ENCODE measurements at places on chromosomes 2 and 18.

GRCh38 chr2:86068136-86068588 is 37.5 kb downstream of the POLR1A start:
- DNase-seq, result no peak

DNA sequence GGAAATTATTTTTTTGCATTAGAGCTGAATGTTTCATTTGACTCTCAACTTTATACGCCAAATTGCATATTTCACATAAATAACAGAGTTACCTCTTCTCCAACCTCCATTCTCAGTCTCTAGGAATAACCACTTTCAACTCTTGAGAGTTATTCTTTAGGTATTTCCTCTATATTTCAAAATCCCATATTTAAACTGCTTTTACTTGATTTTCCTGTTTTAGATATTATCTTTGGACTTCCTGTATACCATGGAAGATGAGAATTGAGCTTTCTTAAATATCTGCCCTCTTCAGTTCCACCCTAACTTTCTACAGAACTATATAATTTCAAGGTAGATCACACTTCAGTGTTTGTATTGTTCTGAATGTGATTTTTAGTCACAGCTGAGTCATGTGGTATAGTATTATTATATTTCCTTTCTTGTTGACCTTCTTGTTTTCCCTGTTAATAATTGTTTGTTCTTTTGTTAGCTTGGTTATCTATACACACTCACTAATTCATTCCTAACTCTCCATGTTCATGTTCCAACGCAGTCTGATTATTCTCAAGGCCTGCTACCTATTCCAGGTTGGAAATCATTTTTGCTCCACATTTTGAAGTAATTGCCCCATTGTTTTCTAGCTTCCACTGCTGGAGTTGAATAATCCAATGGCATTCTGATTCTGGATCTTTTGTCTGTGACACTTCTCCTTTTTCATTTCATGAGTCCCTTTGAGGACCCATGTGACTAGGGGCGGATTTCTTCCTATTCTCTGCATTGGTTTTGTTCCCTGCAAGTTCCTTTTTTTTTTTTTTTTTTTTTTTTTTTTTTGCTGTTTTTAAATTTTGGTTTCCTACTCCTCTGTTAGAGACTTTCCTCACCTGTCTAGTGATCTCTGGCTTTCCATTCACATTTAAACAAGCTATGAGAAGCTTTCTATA is 156.8 kb upstream of the RBMS1 start:
- DNase-seq, result no peak

GRCh38 chr2:54704688-54705605 is 18.5 kb upstream of the EML6 start:
- DNase-seq, result no peak

- no peak for DNase-seq
These were observed 66.9 kb upstream of the FZD5 start for GRCh38 chr2:207836521-207837133.

- DNase-seq, result no peak
These were observed 152.1 kb downstream of the SPP2 start for GRCh38 chr2:234202601-234203000.

- no peak for DNase-seq
These were observed 148.7 kb downstream of the CABLES1 start for GRCh38 chr18:23283916-23284430.

- DNase-seq, result no peak
These were observed 31.5 kb upstream of the TSPYL6 start for GRCh38 chr2:54287532-54287931.

- DNase-seq, result no peak
These were observed 46.7 kb downstream of the CD226 start for GRCh38 chr18:69900941-69901340.

- no peak for DNase-seq
These were observed 199.6 kb downstream of the FBXO15 start for GRCh38 chr18:73948084-73948483.

DNA sequence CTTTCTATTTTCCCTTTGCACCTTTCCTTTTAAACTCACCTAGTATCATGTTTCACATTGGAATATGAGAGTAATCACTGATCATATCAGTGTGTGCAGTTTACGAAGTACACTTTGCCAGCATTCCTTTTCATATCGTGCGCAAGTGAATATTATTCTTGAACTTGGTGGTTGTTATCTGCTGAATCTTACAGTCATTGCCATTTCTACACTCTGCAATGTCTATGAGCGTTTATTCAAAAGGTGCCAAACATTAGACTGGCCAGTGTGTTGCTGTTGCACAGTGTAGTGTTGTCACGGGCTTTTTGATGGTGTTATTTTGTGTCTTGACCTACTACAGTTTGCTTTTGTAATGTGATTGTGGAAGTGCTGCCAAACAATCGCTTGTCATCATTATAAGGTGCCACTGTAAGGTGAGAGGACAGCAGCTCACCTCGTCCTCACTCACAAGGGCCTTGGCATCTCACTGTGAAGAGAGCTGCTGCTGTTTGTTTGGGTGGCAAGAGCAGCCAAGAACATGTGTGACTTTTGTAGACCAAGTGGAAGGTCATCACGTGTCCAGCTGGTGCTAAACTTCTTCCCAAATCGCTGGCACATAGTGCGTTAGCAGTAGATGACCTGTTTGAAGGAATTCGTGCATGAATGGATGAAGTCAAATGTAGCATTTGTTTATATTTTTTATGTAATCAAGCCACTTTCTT is 113.3 kb downstream of the MYO1B start:
- DNase-seq, result no peak

DNA sequence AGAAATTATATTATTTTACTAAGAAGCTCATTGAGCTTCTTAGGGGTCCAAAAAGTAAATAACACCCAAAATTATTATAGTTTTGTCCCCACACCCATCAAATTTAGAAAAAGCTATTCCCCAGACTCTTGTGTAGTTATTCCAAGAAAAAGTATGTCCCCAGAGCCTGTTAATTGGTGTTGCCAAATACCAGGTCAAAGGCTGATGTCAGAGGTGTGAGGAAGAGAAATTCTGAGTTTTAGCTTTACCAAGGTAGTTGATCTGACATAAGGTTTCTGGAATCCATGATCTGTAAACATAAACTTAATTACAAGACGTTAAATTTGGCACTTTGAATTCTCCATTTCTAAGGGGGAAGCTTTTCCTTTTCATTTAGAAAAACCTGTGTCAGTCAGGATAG is 29.3 kb upstream of the PSME4 start:
- no peak for DNase-seq

- no peak for DNase-seq
These were observed 22.1 kb downstream of the EHD3 start for GRCh38 chr2:31255911-31256571.

GRCh38 chr2:97831121-97831520 is 117.7 kb downstream of the ZAP70 start:
- no peak for DNase-seq

DNA sequence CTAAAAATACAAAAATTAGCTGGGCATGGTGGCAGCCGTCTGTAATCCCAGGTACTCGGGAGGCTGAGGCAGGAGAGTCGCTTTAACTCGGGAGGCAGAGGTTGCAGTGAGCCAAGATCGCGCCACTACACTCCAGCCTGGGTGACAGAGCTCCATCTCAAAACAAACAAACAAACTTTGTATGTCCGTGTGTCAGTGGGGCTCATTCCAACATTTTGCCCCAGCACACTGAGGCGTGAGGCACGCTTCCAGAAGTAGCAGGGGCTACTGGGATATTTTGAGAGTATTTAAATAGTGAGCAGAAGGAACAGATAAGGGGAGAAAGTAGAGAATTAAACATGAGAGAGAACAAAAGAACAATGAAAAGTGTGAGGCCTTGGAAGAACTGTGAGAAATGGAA is 83.3 kb upstream of the TANK start:
- DNase-seq, result no peak

- DNase-seq, result no peak
These were observed 60.6 kb downstream of the SCG2 start for GRCh38 chr2:223541546-223541945.

- no peak for DNase-seq
These were observed 4.1 kb upstream of the MAT2A start for GRCh38 chr2:85534881-85535280.

- DNase-seq, result no peak
These were observed 205.7 kb downstream of the NEDD4L start for GRCh38 chr18:58249712-58250111.

DNA sequence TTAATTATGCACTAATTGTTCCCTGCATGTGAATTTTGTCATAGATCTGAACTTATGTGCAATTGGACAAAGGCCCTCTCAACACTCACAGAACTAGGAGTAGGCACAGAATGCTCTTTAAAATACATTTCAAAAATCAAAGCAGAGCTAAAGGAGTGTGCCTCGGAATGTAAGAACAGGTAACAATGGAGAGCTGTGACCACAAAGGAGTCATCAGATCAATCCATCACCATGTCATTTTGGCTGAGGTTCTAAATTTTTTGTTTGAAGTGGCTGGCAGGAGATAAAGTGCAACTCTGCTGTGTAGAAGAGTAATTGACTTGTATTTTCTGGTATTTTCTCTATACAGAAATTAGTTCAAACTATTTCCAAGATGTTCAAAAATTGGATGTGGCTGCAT is 155.4 kb downstream of the NRP2 start:
- no peak for DNase-seq

- DNase-seq, result no peak
These were observed 5.3 kb downstream of the PER2 start for GRCh38 chr2:238282861-238283738.

GRCh38 chr18:3190610-3191009 is 29.2 kb downstream of the MYOM1 start:
- DNase-seq, result no peak

DNA sequence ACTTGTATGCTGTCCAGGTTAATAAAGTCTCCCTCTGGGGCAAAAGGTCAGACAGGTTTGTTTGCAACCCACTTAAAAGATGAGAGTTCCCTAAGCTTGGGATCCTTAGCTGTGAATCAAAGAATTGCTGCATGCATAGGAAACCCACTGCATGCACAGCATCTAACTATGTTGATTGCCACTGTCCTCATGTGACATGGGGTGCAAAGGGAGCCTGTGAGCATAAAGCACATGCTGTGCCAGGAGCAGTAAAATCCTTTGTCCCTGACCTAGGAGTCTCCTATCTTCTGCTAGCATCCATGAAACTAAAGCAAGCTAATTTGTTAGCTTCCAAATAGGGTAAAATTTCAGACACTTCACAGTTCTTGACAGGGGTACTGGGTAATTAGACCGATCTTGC is 13.8 kb downstream of the METTL4 start:
- no peak for DNase-seq

GRCh38 chr2:200616193-200616592 is 30.4 kb downstream of the AOX1 start:
- no peak for DNase-seq

- DNase-seq, result peak; percentile 81
These were observed 199.3 kb downstream of the HDAC4 start for GRCh38 chr2:239201531-239201876.

DNA sequence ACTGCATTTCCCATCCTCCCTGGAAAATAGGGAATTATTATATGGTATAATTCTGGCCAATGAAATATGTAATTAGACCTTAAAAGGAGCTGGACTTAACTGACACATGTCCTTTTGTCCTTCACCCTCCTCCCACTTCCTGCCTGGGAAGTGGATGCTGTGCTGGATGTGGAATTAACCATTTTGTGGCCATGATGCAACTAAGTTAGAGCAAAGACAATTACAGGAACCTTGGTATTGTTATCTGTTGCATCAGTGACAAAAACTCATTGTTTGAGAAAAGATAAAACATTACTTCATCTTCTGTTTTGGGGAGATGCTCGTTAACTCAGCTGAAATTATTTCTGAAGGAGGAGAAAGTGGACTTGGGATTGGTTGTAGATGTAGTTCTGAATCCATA is 227.7 kb upstream of the BOD1L2 start:
- no peak for DNase-seq

DNA sequence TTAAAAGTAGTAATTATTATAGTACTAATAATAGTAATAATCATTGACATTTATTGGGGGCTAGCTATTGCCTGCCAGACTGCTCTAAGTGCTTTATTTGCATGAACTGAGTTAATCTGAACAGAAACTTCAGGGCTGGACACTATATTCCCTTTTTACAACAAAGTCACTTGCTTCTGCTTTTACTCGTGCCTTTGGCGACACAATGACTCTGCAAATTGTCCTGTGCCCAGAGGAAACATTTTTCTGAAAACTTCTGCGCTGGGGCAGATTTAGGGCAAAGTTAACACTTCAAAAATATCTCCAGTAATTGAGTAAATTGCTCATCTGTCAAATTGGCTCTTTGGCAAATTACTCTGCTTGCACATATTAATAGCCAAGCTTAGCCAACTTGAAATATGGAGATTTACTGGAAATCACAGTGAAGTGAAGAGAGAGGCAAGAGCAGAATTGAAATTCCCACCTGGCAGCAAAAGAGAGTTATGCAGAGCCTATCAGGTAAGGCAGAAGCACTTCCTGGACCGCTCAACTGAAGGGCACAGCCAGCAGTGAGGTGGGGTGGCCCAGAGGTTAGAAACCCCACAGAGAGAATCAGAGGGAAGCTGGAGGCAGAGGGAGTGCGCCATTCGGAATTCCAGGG is 36.3 kb downstream of the BMP10 start:
- DNase-seq, result no peak

DNA sequence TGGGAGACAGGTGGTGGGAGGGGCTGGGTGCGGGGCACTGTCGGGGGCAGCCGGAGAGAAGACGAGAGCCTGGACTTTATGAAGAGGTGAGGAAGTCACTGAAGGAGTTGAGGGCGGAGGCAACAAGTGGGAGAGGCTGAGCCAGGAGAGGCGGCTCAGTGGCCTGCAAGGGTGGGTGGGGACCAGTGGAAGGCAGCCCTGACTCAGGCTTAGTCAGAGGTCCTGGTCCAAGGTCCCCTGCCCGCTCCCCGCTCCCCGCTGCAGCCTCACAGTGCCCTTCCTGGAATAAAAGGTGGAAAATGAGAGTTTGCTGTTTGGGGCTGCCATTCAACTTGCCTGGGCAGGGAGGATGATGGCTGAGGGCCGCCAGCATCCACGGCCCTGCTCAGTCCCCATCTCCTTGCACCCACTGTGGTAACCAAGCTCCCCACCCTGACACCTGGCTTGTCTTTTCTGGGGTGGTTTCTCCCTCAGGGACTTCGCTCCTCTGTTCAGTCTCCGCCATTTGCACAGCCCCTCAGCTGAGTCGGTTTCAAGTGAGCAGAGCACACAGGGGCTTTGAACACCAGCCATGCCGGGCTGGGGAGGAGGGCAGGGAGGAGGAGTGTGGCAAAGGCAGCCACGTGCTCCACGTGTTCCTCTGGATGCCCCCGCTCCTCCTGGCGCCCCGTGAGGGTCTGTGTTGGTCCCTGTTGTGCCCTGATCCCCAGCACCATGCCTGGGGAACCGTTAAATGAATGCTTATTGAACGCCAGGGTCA is 13.7 kb upstream of the RALB start:
- DNase-seq, result no peak

DNA sequence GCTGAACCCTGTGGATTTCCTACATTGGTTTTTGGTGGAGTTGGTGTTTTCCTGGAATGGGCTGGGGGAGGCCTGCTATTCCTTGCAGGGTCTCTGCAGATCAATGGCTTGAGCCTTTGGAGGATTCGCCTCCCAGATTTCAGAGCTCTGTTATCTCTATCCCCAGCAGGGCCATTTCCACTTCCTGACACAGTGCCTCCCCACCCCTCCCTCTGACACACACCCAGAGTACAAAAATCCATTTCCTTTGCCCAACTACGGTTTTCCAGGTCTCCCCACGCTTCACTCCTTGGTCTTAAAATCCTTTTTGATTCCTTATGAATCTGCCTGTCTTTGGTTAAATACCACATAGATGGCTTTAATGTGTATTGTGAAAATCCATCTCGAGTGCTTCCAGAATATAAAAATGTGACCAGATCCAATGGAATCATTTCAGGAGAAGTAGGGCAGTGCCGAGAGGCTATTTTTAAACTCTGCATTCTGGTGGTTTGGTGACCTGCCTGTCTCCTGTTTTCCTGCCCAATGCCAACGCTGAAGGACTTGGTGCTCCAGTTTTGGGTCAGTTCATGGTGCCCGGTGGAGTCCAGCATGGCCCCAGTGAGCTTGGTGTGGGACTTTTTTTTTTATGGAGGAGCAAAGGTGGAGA is 60.9 kb downstream of the ARL4C start:
- no peak for DNase-seq

Data from sciatic nerve (tissue), 2 donors.